Tibial artery (tissue), 4 donors: ENCODE measurements at places on chromosomes 16 and 17.

- no peak for DNase-seq
Measured at GRCh38 chr17:957856-958421, 21.6 kb downstream of the NXN start.

- no peak for DNase-seq
Measured at GRCh38 chr16:85026703-85027102, 892 bp upstream of the KIAA0513 start.

GRCh38 chr17:9790889-9791876 is at the start of gene DHRS7C:
Gene DHRS7C, minus strand, starts transcription at chr17:9791592. Its CDS starts 308 bp downstream, at chr17:9791284.
- no peak for DNase-seq

DNA sequence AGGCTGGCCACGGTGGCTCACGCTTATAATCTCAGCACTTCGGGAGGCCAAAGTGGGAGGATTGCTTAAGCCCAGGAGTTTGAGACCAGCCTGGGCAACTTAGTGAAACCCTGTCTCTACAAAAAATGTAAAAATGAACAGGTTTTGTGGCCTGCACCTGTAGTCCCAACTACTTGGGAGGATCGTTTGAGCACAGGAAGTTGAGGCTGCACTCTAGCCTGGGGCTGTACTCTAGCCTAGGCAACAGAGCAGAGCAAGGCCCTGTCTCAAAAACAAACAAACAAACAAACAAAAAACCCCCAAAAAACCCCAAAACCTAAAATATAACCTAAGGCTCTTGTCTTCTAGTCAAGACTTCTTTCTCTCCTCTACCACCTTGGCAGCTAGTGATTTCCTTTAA is 7.4 kb upstream of the HIGD1B start:
- DNase-seq = no peak

DNA sequence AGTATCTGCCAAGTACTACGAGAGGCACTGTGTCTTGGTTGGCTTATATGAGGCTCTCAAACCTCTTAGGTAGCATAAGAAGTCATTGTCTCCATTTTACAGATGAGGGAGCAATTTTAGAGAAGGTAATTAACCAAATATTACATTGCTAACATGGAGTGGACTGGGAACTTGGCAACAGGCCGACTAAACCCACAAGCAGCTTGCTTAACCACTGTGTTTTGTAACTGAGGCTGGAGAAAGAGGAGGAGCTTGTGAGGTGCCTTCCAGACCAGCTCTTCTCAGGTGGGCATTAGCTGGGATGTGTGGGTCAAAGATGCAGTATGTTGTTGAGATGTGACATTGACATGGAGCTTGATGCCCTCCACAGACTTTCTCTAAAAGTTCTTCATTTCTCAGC is 835.6 kb upstream of the RBFOX1 start:
- no peak for DNase-seq

GRCh38 chr17:4544951-4545216 is 10.3 kb downstream of the MYBBP1A start:
- no peak for DNase-seq

DNA sequence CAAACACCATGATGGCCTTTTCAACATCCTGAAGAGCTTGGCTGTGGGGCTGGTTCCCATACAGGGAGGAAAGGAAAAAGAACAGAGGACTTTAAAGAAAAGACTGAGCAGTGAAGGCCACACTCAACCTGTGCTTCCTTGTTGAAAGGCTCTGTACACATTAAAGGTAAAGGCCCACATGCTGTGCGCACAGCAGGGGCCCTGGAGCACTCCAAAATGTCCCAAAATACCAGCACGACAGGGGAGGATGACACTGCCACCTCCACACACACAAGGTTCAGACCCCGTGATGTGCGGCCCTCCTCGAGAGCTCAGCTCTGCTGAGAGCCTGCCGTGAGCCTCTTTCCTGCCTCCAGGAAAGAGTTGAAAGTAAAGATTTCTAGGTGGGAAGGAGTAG is 36.5 kb downstream of the FANCA start:
- no peak for DNase-seq

DNA sequence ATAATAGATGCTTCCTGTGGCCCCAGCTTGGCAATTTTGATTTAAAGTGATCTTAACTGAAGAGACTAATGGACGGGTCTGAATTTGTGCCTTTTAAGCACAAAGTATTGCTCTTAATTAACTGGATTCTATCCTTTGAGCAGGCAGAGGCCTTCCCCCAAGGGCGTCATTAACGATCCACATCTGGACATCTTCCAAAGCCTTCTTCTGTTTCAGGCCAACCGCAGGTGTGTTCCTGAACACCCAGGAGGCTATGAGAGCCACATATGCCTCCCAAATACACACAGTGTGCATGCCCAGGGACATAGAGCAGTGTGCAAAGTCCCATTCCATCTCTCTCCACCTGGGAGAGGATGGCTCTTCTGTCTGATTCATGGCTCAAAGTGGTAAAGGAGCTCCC is 42.3 kb downstream of the MAPT start:
- DNase-seq = no peak

GRCh38 chr16:29816694-29817441 is 916 bp downstream of the PAGR1 start:
- peak; percentile 62 for DNase-seq

DNA sequence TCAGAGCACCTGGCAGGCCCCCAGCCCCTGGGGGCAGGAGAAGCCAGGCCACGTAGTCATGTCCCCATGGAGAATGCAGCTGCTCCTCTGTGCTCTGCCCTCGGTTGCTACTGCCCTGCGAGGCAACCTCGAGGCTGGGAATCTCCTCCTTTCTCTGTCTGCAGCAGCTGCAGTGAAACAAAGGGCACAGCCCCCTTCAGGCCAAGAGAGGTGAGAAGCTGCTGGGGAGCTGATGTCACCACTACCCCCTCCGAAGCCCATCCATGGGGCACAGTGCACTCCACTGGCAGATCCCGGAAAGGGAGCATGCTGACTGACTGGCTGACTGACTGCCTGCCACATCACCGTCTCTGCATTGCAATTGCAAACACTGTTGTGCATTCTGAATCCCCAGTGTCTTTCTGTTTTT is 103.7 kb downstream of the GRIN2A start:
- no peak for DNase-seq

- DNase-seq = no peak
Measured at GRCh38 chr17:13321951-13322701, 279.6 kb downstream of the HS3ST3A1 start.

DNA sequence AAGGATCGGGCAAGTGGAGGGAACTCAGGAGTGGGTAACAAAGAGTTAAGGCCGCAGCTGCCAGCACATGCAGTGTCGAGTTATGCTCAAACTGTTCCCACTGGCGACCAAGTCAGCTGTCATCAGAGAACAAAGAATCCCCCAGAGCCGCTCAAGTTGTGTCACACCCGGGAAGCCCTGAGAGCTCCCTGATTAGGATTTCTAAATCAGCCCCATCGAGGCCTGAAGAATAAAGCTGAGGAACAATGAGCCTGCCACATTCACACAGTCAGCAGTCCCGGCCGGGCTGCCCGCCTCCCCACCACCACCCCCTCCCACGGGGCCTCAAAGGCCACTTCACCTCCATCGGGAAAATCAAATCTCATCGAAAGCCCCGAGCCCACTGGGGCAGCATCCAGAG is 84.5 kb downstream of the SOX9 start:
- no peak for DNase-seq

DNA sequence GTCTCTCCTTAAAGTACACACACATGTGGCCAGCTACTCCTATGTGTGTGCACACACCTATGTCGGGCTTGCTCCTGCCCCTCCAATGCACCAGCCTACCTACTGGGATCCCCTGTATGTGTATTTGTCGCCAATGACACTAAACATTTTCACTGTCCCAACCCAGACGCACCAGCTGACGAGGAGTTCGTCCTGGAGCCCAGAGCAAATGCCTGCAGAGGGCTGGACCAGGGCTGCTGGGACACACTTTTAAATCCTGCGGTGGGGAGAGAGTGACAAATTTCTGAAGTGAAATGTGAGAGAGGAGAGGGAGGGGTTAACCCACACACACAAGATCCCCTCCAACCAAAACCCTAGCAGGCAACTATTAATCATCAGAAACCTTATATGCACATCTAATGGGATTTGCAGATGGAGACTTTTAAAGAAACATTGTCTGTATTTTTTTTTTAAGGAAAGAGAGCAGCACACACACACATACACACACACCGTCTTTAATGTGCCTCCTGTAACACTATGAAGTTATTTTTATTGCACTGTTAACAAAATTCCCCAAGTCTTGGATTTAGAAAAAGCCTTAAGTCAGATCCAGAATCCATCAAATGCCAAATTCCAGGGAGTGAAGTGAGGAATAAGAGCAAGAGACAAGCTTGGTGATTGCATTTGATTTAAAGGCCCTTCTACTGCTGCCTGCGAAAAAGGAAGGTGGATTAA is at the start of gene MEOX1:
Gene MEOX1 (minus strand): TSS at position 224 of the 714 bp plus-strand sequence. CDS start 388 bp downstream, outside the sequence.
- DNase-seq = no peak

DNA sequence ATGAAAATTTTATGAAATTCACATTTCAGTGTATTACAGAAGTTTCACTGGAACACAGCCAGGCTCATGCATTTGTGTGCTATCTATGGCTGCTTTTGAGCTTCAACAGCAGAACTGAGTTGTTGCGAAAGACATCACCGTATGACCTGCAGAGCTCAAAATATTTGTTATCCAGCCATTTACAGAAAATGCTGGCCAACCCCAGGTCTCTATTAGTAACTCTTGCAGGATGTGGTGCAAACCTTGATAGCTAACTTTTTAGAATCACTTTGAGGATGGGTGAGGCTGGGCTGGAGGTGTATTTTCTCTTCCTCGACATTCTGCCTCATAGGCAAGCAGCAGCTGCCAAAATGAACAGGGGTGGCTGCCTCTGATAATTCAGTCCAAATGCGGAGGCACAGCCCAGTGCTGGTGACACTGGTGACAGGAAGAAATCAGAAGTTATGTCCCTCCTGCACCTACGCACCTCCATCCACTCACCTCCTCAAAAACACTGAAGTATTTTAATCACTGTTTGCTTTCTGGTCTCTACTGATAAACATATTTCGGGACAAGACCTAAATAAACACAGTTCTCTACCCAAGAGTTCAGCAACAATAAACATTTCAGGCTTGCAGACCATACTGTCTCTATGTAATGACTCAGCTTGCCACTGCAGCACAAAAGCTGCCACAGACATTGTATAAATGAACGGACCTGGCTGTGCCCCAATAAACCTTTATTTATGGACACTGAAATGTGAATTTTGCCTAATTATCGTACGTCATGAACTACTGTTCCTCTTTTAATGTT is 28.5 kb downstream of the ARHGAP17 start:
- no peak for DNase-seq

DNA sequence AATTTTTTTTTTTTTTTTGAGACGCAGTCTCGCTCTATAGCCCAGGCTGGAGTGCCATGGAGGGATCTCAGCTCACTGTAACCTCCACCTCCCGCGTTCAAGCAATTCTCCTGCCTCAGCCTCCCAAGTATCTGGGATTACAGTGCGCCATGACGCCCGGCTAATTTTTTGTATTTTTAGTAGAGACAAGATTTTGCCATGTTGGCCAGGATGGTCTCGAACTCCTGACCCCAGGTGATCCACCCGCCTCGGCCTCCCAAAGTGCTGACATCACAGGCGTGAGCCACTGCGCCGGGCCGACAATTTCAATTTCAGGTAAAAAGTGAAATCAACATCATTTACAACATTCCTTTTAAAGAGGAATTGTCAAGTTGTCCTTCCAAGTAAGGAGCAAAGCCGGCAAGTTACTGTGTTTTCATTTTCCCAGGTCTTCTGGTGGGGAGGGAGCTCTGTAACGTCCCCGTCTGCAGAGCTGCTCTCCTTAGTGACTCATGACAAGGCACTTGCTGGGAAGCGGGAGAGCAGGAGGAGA is 873 bp downstream of the NPLOC4 start:
- no peak for DNase-seq

DNA sequence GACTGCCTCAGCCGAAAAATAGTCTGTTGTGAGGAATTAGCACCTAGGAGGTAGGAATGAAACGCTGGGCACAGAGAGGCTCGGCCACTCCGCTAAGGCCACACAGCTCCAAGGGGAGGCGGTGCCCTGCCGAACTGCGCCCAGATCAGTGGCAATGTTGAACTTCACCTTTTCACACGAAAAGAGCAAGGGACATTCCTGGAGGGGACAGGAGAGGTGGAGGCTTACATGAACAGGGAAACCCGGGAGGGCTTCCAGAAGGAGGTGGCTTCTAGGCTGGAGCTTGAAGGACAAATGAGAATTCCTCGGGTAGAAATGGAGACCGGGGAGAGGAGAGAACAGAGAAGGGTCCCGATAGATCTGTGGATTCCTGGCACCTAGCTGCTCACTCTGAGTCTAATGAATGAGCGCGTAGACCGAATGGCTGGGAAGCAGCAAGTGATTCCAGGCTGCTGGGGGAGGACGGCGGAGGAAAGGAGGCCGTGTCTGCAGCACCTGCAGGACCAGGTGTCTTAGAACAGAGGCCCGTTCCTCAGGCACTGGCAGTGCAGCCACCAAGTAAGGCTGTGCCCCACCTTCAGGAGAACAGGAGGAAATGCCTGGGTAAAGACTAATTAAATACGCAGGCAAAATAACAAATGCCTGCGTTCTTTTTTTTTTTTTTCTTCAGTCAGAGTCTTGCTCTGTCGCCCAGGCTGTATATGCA is 722 bp upstream of the SLC38A10 start:
- no peak for DNase-seq

DNA sequence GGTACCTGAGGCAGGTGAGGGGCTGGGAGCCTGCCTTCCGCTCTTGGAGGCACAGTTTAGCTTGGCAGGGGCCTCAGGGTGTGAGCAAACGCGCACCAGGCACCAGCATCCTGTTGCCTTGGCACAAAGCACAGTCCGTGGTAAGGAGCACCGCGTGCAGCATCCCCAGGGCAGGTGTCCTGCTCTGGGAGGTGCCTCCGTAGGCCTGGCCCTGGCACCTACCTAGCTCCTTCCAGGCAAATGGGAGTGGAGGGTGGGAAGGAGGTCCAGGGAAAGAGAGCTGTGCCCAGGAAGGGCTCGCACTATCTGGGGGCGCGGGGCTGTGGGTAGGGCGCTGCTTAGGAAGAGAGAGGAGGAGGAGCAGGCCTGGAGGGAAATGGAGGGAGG is 3.1 kb upstream of the GSE1 start:
- no peak for DNase-seq

GRCh38 chr17:65230040-65230439 is 92.9 kb downstream of the RGS9 start:
- DNase-seq = no peak

- no peak for DNase-seq
Measured at GRCh38 chr17:62064029-62064790, 868 bp downstream of the MED13 start.
